ENCODE measurements at places on chromosomes 4 and X.

DNA sequence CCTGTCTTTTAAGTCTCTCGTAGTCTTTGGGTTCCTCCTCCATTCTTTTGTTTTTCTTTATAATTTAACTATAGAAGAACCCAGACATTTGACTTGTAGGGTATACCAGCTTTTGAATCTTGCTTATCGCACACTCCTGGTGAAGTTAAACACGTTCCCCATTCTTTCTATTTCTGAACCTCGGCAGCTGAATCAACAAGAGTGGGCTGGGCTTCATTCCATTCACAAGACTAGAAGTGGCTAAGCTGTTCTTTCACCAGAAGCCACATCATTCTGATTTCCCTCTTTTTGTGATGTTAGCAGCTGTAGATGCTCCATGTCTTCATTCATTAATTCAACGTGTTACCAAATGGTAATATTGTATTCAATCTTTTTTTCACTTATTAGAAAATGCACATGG lies 167.9 kb downstream of the CORIN start:
- DNase-seq: no peak

- no peak for DNase-seq
These were observed 23.6 kb upstream of the GLOD5 start for GRCh38 chrX:48737940-48738339.

DNA sequence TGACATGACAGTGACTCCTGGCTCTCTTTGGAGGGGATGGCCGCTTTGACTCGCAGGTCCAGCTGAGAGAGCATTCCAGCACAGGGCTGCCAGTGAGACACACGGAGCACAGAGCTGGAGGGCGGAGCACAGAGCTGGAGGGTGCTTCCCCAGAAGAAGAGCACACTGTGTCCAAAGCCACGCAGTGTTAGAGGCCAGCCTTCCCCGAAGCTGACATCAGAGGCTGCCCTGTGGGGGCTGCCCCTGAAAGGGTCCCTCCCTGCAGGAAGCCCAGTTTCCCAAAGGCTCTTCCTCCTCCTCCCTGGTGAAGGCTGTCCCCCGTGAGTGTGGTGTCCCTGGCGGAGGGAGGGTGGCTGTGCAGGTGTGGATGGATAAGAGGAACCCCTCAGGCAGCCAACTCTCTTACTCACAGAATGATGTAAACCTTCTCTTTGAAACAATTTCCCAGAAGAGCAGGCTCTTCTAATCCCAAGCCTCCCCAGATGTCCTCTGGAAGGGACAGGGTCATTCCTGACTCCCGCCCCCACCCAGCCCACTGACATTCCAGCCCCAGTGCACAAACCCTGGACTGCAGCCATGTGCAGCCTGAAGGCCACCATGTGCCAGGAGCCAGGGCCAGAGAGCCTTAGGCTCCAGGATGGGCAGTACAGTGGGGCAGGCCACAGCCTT lies 53.4 kb downstream of the PSAPL1 start:
- DNase-seq: no peak

DNA sequence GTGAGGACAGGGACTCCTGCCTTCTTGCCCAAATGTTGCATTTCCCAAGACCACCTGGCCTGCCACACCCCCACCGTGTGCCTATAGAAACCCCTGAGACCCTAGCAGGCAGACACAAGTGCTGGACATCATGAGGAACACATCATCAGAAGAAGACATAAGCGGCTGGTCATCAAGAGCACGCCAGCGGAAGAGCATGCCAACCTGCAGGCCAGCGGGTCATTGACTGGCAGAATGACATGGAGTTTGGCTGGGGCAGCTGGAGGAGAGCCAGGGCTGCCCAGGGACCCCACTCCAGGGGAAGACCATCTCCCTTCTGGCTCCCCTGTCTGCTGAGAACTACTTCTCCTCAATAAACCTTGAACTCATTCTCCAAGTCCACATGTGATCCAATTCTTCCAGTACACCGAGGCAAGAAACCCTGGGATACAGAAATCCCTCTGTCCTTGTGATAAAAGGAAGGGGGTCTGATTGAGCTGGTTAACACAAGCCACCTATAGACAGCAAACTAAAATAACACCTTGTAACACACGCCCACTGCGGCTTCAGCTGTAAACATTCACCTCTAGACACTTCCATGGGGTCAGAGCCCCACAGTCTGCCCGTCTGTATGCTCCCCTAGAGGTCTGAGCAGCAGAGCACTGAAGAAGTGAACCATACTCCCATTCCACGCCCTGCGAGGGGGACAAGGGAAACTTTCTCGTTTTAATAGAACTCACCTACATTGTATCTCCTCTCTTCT lies 164.8 kb upstream of the EMCN start:
- no peak for DNase-seq

- no peak for DNase-seq
These were observed 31.8 kb downstream of the CENPU start for GRCh38 chr4:184702114-184702513.

- no peak for DNase-seq
These were observed 22.4 kb upstream of the IL21 start for GRCh38 chr4:122643257-122643656.

GRCh38 chr4:101724093-101724492 lies 66.4 kb upstream of the BANK1 start:
- DNase-seq: no peak

DNA sequence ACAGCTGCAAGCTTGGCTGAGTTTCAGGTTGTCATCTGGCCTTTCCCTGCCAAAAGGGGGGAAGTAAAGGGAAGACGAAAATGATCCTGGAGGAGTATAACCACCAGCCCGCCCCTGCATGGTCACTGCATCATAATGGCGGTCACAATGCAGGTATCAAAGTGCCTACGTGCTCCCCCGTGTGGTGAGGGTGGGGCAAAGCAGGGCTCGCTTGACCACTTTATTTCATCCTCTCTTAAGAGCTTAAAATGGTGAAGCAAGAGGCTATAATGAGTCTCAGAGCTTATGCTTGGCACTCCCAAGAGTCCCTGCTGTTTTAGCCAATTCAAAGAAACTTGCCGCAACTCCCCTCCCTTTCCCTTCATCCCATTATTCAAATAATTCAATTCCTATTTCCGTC lies 105.6 kb downstream of the APOOL start:
- DNase-seq: no peak

DNA sequence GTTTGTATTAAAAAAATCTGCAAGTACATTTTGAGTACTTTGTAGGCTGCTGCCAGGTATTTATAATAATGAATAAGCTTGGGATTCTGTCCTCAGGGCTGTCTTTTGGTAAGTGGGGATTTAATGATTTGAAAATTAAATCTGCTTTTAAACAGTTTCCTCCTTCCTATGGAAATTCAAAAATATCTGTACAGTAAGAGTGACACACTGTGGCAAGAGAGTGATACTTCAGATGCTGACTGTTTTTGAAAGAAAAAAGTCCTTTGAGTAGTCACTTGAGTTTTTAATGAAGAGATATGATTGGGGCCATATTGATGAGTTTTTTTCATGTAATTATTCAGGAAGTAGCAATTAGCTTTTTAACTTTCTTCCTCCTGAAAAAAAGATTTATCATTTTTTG lies 49.2 kb downstream of the SMARCAD1 start:
- DNase-seq: no peak

- no peak for DNase-seq
These were observed 568.6 kb downstream of the RPA4 start for GRCh38 chrX:97452283-97452682.

DNA sequence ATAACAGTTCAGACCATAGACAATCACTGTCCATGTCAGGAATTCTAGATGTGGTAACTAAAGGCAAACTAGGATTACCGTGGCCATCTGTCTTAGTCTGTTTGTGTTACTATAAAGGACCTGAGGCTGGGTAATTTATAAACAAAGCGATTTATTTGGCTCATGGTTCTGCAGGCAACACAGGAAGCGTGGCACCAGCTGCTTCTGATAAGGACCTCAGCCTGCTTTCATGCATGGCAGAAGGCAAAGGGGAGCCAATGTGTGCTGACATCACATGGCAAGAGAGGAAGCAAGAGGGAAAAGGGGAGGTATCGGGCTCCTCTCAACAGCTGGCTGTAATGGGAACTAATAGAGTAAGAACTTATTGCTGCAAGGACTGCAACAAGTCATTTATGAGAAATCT lies 376.7 kb downstream of the GPM6A start:
- no peak for DNase-seq

GRCh38 chr4:184815046-184815877 lies 10.5 kb downstream of the ACSL1 start:
- no peak for DNase-seq

DNA sequence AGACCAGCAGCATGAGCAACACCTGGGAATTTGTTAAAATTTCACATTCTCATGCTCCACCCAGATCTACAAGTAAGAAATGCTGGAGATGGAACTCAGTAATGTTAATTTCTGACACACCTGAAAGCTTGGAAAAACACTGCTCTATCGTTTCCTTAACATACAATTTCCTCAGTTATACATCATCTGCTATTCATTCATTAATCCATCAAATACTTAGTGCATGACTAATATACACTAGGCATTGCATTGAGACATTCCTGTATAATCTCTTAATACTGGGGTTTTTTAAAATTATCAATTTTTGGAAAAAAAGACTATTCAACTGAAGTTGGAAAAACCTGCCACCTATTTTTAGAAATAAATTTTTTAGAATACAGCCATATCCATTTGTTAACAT lies 106.1 kb downstream of the CHM start:
- no peak for DNase-seq

- DNase-seq: no peak
These were observed 10.1 kb upstream of the FGFR3 start for GRCh38 chr4:1783015-1783414.

DNA sequence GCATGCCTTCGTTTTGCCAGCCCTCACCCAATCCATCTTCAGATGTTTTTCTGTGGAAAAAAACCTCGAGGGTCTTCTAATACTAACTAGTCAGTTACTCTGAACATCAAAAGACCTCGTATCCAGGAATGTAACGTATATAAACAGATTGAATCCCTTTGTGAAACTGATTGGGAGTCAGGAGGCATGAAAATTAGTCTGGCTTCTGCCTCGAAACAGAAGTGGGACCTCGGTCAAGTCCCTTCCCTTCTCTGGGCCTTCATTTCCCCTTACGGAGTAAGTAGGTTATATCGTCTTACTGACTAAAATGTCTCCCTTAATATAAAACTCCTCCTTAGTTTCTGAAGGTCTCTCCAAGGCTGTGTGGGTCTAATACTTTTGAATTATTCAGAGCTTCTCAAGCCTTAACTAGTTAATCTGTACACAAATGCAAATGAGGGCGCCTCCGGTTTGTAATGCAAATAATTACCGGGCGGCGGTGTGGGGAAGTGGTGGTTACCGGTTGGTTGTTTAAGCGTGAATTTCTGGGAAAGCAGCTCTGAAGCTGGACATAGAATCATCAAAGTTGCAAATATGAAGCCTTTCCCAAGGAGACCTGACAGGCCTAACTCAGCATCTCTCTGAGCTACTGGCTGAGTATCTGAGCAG lies 11.4 kb upstream of the NKRF start:
- no peak for DNase-seq

GRCh38 chrX:40166582-40166981 lies 68.8 kb upstream of the BCOR start:
- DNase-seq: no peak

GRCh38 chr4:38315286-38315685 lies 348.7 kb upstream of the KLF3 start:
- DNase-seq: no peak

GRCh38 chr4:142817442-142817841 lies 28.7 kb downstream of the INPP4B start:
- no peak for DNase-seq

DNA sequence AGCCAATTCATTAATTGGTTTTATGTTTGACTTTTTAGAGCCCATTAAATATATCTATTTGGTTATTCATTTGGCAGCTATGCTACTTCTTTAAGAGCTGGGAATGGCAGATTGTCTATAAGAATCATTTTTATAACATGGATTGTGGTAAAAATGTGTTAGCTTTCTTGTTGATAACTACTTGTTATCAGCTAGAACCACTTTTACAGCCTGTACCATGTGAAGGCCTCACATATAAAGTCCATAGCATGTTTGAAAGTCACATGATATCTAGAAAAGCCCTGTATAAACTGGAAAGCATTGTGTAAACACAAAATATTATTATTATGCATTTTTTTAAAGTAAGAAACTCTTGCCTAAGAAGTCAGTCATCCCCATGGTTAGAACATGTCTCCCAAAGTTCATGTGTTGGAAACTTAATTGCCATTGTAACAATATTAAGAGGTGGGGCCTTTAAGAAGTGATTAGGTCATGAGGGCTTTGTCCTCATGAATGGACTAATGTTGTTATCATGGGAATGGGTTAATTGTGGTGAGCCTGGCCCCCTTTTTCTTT lies 110.9 kb upstream of the BMP2K start:
- no peak for DNase-seq

- no peak for DNase-seq
These were observed 72.2 kb downstream of the PPP3CA start for GRCh38 chr4:101274888-101275752.

DNA sequence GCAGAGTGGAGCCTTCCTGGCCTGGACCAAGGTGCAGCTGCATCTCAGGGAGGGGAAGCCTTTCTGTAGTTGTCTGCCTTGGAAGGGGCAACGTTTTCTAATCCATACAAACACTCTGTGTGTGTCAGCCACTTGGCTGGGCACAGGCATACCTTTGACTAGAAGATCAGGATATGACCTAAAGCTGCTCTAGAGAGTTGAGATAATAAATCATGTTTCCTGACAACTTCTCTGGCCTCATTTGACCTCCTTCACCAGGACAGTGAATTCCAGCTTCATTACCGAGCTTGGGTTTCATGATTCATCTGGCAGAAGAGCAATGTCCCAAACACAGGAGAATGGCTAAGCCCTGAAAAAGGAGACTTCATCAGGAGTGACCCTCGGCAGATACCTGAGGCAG lies 89.6 kb upstream of the KIT start:
- no peak for DNase-seq

- no peak for DNase-seq
These were observed 88.2 kb upstream of the USP9X start for GRCh38 chrX:40996886-40997530.

DNA sequence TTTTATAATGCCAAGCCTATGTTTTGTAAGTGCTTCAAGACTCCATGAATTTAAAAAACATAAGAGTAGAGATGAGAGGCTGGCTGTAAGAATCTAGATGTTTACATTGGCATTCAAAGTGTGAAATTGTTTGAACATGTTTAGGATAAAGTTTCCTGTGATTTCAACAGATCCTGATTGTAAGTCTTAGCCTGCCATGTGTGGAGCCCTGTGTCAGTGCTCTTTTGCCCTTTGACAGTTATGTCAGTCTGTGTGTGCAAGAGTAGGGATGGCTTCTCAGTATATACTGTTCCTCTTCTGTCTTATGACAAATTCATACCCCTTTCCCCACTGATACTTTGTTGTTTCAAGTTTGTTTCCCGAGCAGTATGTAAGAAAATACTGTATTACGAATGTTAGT lies 68.2 kb downstream of the USP9X start:
- DNase-seq: no peak

GRCh38 chr4:181350615-181351415 lies 892.4 kb upstream of the TENM3 start:
- DNase-seq: no peak

- no peak for DNase-seq
These were observed 23.2 kb downstream of the PSAPL1 start for GRCh38 chr4:7411491-7411890.

- DNase-seq: no peak
These were observed 104.7 kb downstream of the MGST2 start for GRCh38 chr4:139770361-139770760.

GRCh38 chr4:23931489-23931830 lies 41.6 kb upstream of the PPARGC1A start:
- DNase-seq: no peak

All from T-helper 9 cell (primary cell).